ENCODE measurements at places on chromosomes 4 and X.

GRCh38 chrX:122047261-122047660 is 999.9 kb downstream of the GLUD2 start:
- no peak for DNase-seq

DNA sequence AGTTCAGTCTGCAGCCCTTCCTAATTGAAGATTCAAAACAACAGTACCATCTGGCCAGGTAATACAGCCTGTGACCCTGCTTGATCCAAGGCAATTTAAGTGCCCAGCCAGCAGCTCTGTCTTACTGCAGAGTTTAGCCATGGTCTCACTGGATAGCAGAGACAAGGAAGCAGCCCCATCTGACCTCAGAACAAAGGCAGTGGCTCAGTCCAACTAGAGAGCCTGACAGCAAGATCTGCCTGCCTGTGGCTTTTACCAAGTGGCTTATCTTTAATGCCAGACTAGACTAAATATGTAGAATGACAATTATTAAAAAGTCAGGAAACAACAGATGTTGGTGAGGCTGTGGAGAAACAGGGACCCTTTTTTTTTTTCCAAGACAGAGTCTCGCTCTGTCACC is 293.4 kb downstream of the DTHD1 start:
- no peak for DNase-seq

DNA sequence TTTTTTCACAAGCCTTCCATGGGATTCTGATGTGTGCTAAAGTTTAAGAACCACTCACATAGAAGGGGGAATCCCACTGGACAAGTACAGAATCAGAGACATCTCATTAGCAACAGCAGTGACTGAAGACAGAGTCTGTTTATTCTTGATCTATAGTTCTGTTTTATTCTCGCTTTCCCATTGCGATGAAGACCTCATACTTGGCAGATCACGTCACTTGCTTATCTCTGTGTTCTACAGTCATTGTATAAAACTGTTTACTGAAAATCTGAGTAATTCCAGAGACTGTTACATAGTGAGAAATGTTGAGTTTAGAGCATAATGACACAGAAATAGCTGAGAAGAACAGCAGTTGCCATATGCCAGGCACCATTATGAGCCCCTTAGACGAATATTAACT is 185.5 kb downstream of the PTTG2 start:
- DNase-seq = no peak

- DNase-seq = no peak
Observed at GRCh38 chr4:81214881-81215868, at the start of gene PRKG2. PRKG2 (minus strand) TSS chr4:81215222; CDS start chr4:81205047, 10,175 bp downstream.

- DNase-seq = no peak
Observed at GRCh38 chr4:141174457-141174856, 41.2 kb upstream of the RNF150 start.

- no peak for DNase-seq
Observed at GRCh38 chr4:131547506-131547981, 1601.5 kb upstream of the PCDH10 start.

GRCh38 chr4:82388405-82388804 is 14.6 kb upstream of the HNRNPD start:
- no peak for DNase-seq

DNA sequence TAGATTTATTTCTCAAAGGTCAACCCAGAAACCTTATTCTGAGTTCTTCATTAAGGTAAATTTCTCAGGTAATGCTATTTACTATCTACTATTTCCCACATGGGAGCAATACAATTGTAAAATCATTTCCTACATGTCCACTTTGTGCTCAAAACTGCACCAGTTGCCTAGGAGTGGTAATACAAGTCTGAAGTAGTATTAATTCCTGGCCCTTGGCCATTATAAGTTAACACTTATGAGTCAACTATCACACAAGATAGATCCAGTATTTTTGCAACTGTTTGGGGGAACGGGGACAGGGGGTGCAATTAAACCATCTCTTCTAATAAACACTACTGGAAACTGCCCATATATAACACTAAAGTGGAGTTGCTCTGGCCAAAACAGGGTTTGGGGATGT is 48.9 kb downstream of the ACSL4 start:
- no peak for DNase-seq

DNA sequence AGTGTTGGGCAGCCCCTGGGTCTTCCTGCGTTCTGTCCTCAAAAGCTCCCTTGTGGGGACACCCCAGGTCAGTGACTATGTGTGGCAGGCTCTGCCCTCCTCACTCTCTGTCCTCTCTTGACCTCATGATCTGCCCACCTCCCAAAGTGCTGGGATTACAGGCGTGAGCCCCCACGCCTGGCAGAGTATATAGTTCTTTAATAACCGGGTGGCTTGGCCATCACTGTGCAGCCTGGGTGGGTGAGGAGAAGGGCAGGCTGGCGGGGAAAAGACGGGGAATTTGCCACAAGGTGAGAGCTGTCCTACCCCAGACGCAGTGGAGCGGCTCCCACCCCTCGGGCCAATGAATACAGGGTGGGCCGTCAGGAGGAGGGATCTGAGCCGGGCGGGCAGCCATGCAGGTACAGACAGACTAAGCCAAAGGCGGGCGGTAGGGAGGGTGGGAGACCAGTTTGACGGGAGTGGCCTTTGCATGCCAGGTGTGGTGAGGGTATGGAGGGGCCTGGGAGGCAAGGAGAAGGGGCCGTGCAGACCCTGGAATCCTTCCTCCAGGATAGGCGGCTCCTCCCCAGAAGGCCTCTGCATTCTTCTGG is 2.5 kb downstream of the SH3BP2 start:
- DNase-seq = no peak

GRCh38 chrX:109742722-109743121 is 9.7 kb upstream of the ACSL4 start:
- no peak for DNase-seq

GRCh38 chrX:37441377-37441776 is 92.2 kb downstream of the PRRG1 start:
- no peak for DNase-seq

- no peak for DNase-seq
Observed at GRCh38 chrX:11589641-11590040, 76.1 kb downstream of the ARHGAP6 start.

DNA sequence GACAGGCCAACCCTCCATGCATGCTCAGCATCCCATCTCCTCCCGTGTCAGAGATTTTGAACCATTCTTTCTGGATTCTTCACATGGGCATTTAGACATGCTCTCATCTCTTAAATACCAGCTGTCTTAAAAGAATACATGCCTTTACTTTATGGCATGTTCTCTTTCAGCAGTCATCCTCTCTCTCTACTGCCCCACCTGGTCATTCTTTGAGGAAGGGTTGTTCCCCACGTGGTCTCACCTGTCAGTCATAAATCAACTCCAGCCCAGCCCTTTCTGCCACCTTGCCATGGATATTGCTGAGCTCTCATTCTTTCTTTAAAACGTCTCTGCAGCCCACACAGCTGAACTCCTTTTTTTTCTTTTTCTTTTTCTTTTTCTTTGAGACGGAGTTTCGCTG is 111.3 kb downstream of the ARHGAP10 start:
- no peak for DNase-seq

- DNase-seq = no peak
Observed at GRCh38 chr4:129138810-129139496, 43.0 kb downstream of the C4orf33 start.

DNA sequence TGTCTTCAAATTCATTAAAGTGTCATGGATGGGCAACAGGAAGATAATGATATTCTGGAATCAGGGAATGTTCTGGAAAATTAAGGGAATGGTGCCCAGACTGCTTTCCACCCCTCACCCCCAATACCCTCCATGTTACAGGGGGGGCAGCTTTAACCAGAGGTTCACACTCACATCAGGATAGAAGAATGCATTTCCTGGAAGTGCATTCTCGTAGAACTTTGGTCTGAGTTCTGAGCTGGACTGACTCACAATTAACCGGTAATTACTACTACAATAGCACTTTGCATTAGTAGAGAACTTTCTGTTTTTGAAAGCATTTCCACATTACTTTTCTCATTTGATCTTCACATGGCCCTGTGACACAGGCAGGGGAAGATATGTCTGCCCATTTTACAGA is 52.5 kb upstream of the SHISA3 start:
- no peak for DNase-seq

GRCh38 chr4:124738994-124739393 is 26.5 kb upstream of the ANKRD50 start:
- no peak for DNase-seq

- DNase-seq = no peak
Observed at GRCh38 chrX:148204195-148204594, 223.1 kb downstream of the FMR1NB start.

DNA sequence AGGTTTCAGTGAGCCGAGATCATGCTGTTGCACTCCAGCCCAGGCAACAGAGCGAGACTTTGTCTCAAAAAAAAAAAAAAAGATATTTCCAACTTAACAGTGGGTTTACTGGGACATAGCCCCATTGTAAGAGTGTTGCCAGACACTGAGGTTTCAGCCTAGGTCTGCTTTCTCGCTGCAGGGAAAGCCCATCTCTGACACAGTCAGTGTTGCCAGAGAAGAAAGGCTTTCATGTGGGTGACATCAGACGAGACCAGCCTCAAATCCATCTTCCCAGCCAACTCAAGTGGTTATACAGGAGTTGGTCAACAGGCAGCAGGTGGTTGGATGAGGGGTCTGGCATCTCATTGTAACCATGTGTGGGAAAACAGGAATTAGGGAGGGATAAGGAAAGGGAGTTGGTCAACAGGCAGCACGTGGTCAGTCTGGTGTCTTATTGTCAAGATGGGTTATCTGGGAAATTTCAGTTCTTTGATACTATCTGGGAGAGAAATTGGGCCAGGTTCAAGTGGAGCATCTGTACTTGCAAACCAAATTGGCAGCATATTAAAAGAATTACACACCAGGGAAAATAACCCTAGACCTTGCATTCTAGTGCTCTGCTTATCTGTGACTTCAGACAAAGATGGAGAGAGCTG is 41.1 kb downstream of the NELFA start:
- no peak for DNase-seq

GRCh38 chr4:98828801-98829200 is 100.1 kb downstream of the EIF4E start:
- DNase-seq = no peak

- DNase-seq = no peak
Observed at GRCh38 chrX:150256297-150256650, 106.8 kb upstream of the MAMLD1 start.

DNA sequence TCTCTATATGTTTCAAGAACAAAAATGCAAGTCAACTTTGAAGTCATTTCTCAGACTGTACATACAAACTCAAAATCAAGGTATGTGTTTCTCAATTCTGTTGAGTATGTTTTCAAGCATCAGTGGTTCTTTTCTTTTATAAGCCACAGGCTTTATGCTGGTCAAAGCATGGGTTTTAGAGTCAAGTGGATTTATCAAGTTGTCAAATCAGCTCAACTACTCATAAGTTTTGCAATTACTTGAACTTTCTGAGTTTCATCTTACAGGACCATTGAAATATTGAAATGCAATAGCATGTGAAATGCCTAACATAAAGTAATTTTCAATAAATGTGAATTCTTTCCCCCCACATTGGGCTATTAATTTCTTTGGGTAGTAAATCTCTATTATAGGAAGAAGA is 239.9 kb upstream of the DKK2 start:
- no peak for DNase-seq

DNA sequence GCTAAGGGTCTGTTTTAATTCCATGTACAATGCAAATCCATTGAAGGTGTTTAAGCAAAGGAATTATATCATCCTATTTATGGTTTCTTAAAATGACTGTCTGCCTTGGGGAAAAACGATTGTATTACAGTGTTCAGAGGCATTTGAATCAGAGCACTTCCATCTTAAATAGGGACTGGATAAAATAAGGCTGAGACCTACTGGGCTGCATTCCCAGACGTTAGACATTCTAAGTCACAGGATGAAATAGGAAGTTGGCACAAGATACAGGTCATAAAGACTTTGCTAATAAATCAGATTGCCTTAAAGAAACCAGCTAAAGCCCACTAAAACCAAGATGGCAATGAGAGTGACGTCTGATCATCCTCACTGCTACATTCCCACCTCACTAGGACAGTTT is 1167.2 kb upstream of the PABPC4L start:
- no peak for DNase-seq

DNA sequence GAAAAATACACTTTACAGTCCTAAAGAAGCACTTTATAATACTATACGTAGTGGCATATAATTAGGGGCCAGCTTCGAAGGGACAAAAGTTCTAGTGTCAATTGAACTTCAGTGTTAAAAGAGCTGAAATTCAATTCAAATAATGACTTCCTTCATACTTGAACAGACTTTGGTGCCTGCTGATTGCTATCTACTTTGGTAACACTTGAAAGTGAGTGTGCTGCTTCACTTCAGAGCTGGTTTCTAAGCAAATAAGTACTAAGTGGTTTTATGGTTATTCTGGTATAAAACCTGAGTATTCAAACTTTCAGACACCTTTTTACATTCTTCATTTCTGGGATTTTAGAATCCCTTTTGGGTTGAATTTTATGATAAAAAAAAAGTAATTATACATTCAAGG is 107.0 kb downstream of the SLC4A4 start:
- DNase-seq = no peak

DNA sequence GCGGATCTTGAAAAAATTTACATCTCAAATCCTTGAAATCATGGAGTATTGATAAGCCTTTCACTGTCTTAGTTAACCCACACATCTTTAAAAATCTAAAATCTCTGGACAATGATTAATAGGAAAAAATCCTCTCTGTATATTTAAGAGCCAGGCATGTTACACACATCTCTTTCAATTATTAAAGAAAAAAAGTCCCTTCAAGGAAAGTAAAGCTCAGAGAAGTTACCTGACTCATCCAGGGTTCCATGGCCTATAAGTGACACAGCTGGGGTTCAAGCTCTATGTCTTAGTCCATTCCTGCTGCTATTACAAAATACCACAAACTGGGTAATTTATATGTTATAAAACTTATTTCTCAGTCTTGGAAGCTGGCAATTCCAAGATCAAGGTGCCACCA is 14.2 kb upstream of the FGF16 start:
- DNase-seq = no peak

DNA sequence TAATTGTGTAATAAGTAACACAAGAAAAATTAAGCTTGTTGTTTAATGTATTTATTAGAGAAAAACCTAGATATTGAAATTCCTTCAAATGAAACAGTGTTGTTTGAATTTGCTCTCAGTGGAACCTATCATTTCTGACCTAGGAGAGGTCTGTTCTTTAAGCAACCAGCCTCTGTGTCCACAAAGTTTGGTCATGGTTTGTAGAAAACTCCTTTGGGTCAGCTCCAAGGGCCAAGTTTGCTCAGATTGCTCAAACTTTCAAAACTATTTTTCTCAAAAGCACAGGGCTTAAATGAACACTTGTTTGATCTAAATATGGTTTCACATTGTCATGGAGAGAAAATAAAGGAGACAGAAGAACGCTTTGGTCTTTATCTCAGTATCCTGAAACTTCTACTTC is 29.6 kb upstream of the RPL34 start:
- DNase-seq = no peak
